ENCODE measurements at places on chromosomes 6 and 20. TPM values are rescaled to one million over a fixed set of nuclear protein-coding genes. Genes with fewer than 3 reads are reported as not detected.

The BPI gene
- total RNA-seq = not detected

The DEFB125 gene
- not detected for total RNA-seq

The SIRPB1 gene
- total RNA-seq = 0.29 TPM

The DNAH8 gene
- total RNA-seq = not detected

The GFOD1 gene
- total RNA-seq = 1.5 TPM

The RUNX2 gene
- total RNA-seq = 1.2 TPM

The RHAG gene
- total RNA-seq = not detected

The GPR6 gene
- not detected for total RNA-seq

The THEMIS gene
- not detected for total RNA-seq

The TFAP2D gene
- not detected for total RNA-seq

The RFX6 gene
- total RNA-seq = not detected

The HTR1E gene
- total RNA-seq = not detected

The TCF21 gene
- total RNA-seq = 0.09 TPM

The CLPSL2 gene
- total RNA-seq = 1.0 TPM

The CCDC170 gene
- 0.12 TPM for total RNA-seq

The PDYN gene
- not detected for total RNA-seq

The MRPS18B gene
- total RNA-seq = 68.8 TPM

The NFATC2 gene
- 9.3 TPM for total RNA-seq

The FERMT1 gene
- 15.8 TPM for total RNA-seq

The OR2J3 gene
- not detected for total RNA-seq

The SLC17A1 gene
- 0.16 TPM for total RNA-seq

The DCBLD1 gene
- 24.7 TPM for total RNA-seq

The CLIC5 gene
- total RNA-seq = not detected

The SLC22A7 gene
- not detected for total RNA-seq

The C6orf163 gene
- 0.24 TPM for total RNA-seq

The SKIC2 gene
- 26.3 TPM for total RNA-seq

The CYP24A1 gene
- 140 TPM for total RNA-seq

The GSTA3 gene
- not detected for total RNA-seq

The SLC17A4 gene
- not detected for total RNA-seq

The FKBP1C gene
- total RNA-seq = 1.8 TPM

The MAP3K5 gene
- total RNA-seq = 2.3 TPM

The WFDC12 gene
- total RNA-seq = not detected

The IRF4 gene
- total RNA-seq = 0.46 TPM

The SOX18 gene
- 1.1 TPM for total RNA-seq

The HSPA1B gene
- total RNA-seq = 129 TPM

The HSPA1L gene
- total RNA-seq = 1.3 TPM

The MUCL3 gene
- total RNA-seq = 0.20 TPM

The TTPAL gene
- 13.6 TPM for total RNA-seq

The FRK gene
- 1.3 TPM for total RNA-seq

The MAFB gene
- 0.11 TPM for total RNA-seq

The PHACTR3 gene
- 0.23 TPM for total RNA-seq

The RSPH9 gene
- 0.34 TPM for total RNA-seq

The HLA-G gene
- not detected for total RNA-seq

The MOG gene
- total RNA-seq = not detected

The CTCFL gene
- total RNA-seq = not detected

The NHLRC1 gene
- 1.8 TPM for total RNA-seq

The EDN1 gene
- 37.9 TPM for total RNA-seq

The SPTLC3 gene
- total RNA-seq = 0.13 TPM

The UST gene
- 3.9 TPM for total RNA-seq

The NOX3 gene
- total RNA-seq = not detected

The HLA-DMA gene
- 2.6 TPM for total RNA-seq

The VSX1 gene
- 0.79 TPM for total RNA-seq

The TRIM31 gene
- 1.3 TPM for total RNA-seq

The C20orf204 gene
- total RNA-seq = 0.15 TPM

The MYT1 gene
- 0.44 TPM for total RNA-seq

The REM1 gene
- total RNA-seq = 0.68 TPM
